Activated CD4-positive, alpha-beta memory T cell treated with anti-CD3 and anti-CD28 coated beads for 36 hours (primary cell): ENCODE measurements at places on chromosomes 16 and 17. TPM values are rescaled to one million over a fixed set of nuclear protein-coding genes. Genes with fewer than 3 reads are reported as not detected.

DNA sequence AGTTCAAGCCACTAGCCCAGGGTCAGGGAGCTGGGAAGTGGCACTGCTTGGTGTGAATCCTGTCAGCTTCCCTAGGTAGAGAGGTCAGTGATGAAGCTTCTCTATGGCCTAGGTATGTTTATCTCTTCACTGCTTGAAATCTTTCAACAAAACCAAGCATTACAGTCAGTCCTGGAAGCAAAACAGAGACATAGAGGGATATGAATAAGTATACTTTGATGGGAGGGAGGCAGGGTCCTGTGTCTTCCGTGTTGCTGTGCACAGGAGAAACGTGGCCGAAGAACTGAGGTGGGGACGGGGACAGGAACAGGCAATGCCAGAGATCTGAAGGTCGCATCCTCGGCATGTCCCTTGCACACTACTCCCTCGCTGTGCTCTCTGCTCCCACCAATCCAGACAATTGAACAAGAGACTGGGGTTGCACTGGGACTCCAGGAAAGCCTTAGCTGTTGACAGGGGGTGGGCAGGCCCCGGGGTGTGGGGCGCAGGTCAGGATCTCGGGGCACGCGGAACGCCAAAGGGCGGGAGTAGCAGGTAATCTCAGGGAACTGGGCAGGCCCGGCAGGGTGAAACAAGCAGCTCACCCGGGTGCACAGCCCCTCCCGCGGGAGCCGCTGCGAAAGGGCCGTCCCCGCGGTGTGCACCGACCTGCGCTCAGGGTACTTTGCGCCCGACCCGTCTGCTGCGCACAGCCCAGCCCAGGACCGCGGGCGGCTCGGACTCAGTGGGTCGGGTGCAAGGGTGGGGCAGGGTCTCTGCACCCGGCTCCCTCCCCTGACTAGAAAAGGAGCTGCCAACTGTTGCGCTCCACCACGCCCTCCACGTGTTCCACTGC, at the start of gene MT1H:
TSS of gene MT1H (plus strand) at position 810 of the 835 bp plus-strand sequence. CDS start 71 bp downstream, outside the sequence.
- H3K4me1 ChIP-seq, result peaks cover 17% of the 10 kb centered on the region
- no peak within 1 kb of the TSS for H3K4me3 ChIP-seq
- no peak within 1 kb of the TSS for H3K27ac ChIP-seq
- peaks cover 2% of the 10 kb centered on the region for H3K36me3 ChIP-seq
- peaks cover 45% of the 10 kb centered on the region for H3K27me3 ChIP-seq

GRCh38 chr16:2026461-2027023, at the start of gene NHERF2:
Gene NHERF2, plus strand, starts transcription at chr16:2026902. Its CDS starts 104 bp downstream, at chr16:2027006.
- DNase-seq, result no peak
- peaks cover 16% of the 10 kb centered on the region for H3K27me3 ChIP-seq
- H3K4me1 ChIP-seq, result peaks cover 13% of the 10 kb centered on the region
- no peak within 1 kb of the TSS for H3K27ac ChIP-seq
- peak within 1 kb of the TSS; percentile 42 for H3K4me3 ChIP-seq
- no peaks in the 10 kb centered on the region for H3K36me3 ChIP-seq

DNA sequence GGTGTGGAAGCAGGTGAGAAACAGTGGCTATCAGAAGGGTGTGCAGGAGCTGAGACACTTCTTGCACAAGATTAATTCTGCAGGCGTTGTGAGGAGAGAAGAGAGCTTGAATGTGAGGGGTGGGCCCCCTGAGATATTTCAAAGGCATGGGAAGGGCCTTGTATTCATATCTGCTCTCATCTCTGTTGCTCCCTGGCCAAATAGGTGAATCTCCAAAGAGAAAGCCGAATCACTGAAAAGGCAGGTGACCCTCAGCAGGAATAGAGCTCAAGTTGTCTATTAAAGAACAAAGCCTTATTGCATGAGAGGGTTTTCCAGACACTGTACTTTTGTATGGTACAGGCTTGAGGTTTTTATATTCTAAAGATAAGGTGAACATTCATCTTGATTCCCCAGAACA, 373.1 kb downstream of the TMEM114 start:
- DNase-seq, result no peak
- H3K36me3 ChIP-seq, result no peaks in the 10 kb centered on the region
- no peak overlapping the region for H3K27ac ChIP-seq
- no peaks in the 10 kb centered on the region for H3K4me1 ChIP-seq

- H3K4me3 ChIP-seq, result no peak overlapping the region
- no peaks in the 10 kb centered on the region for H3K36me3 ChIP-seq
- DNase-seq, result no peak
- H3K4me1 ChIP-seq, result no peaks in the 10 kb centered on the region
- H3K27ac ChIP-seq, result no peak overlapping the region
These were observed 214.9 kb upstream of the MON1B start for GRCh38 chr16:76976101-76976500.

DNA sequence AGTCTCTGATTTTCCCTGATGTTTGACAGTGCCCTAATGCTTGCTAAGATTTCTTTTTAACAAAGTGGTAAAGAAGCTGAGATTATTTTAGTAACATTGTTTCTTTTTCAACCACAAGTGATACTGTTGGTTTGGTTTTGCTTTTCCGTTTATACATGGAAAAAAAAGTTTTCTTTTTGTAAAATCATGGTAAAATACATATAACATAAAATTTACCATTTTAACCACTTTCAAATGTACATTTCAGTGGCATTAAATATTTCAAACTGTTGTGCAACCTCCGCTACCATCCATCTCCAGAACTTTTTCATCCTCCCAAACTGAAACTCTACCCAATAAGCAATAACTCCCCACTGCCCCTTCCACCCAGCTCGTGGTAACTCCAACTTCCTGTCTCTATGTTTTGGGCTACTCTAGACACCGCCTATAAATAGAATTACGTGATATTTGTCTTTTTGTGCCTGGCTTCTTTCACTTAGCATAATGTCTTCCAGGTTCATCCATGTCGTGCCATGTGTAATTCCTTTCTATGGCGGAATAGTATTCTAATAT, 4.6 kb downstream of the CIITA start:
- peaks cover 44% of the 10 kb centered on the region for H3K4me1 ChIP-seq
- H3K4me3 ChIP-seq, result no peak overlapping the region
- H3K27me3 ChIP-seq, result peaks cover 42% of the 10 kb centered on the region
- no peaks in the 10 kb centered on the region for H3K36me3 ChIP-seq
- DNase-seq, result no peak

- no peaks in the 10 kb centered on the region for H3K36me3 ChIP-seq
- H3K27me3 ChIP-seq, result no peaks in the 10 kb centered on the region
- no peak for DNase-seq
- H3K4me3 ChIP-seq, result no peak overlapping the region
- H3K4me1 ChIP-seq, result peaks cover 7% of the 10 kb centered on the region
These were observed 87.7 kb downstream of the ENGASE start for GRCh38 chr17:79162012-79162963.

DNA sequence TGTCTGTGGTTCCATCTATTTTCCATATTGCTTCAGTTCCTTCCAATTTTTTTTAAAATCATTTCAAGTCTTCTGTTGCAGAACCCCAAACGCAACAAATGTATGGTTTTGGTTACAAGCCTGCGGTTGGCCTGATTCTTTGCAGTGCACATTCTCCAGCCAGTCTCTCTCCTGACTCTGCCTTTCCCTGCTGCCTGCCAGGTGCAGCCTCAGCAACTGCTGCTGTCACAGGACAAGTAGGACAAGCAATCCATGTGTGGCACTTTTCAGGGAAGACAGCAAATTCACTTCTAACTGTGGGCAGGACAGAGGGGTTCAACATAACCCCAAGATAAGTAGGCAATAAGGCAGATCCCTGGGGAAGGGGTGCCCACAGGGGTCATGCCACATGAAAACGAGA, 24.2 kb downstream of the EMP2 start:
- H3K4me1 ChIP-seq, result peaks cover 8% of the 10 kb centered on the region
- H3K27me3 ChIP-seq, result peaks cover 19% of the 10 kb centered on the region
- no peaks in the 10 kb centered on the region for H3K36me3 ChIP-seq
- H3K4me3 ChIP-seq, result no peak overlapping the region

DNA sequence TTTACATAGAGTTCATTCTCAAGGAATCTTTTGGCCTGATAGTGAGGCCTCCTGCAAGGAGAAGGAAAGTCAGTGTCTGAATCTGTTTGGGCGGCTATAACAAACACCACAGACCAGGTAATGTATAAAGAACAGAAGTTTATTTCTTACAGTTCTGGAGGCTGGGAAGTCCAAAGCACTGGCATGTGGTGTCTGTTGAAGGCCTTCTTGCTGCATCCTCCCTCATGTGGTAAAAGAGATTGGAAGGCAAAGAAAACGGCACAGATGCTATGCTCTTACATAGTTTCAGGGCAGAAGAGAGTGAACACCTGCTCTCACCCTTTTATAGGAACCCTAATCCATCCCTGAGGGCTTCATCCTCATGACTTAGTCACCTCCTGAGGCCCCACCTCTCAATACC, 31.2 kb upstream of the DNAJA2 start:
- no peaks in the 10 kb centered on the region for H3K36me3 ChIP-seq
- no peak overlapping the region for H3K27ac ChIP-seq
- DNase-seq, result no peak
- no peaks in the 10 kb centered on the region for H3K4me1 ChIP-seq
- H3K27me3 ChIP-seq, result no peaks in the 10 kb centered on the region
- no peak overlapping the region for H3K4me3 ChIP-seq

DNA sequence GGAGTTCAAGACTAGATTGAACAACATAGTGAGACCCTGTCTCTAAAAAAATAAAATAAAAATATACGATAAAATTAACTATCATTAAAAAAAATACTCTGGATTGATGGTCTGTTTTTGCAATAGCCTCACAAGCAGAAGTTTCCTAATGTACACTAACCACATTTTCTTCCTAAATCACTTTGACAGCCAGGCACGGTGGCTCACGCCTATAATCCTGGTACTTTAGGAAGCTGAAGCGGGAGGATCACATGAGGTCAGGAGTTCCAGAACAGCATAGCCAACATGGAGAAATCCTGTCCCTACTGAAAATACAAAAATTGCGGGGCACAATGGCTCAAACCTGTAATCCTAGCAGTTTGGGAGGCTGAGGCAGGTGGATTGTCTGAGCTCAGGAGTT, 64.7 kb downstream of the HELZ start:
- H3K27ac ChIP-seq, result no peak overlapping the region
- no peak for DNase-seq
- no peaks in the 10 kb centered on the region for H3K27me3 ChIP-seq
- peaks cover 18% of the 10 kb centered on the region for H3K36me3 ChIP-seq

DNA sequence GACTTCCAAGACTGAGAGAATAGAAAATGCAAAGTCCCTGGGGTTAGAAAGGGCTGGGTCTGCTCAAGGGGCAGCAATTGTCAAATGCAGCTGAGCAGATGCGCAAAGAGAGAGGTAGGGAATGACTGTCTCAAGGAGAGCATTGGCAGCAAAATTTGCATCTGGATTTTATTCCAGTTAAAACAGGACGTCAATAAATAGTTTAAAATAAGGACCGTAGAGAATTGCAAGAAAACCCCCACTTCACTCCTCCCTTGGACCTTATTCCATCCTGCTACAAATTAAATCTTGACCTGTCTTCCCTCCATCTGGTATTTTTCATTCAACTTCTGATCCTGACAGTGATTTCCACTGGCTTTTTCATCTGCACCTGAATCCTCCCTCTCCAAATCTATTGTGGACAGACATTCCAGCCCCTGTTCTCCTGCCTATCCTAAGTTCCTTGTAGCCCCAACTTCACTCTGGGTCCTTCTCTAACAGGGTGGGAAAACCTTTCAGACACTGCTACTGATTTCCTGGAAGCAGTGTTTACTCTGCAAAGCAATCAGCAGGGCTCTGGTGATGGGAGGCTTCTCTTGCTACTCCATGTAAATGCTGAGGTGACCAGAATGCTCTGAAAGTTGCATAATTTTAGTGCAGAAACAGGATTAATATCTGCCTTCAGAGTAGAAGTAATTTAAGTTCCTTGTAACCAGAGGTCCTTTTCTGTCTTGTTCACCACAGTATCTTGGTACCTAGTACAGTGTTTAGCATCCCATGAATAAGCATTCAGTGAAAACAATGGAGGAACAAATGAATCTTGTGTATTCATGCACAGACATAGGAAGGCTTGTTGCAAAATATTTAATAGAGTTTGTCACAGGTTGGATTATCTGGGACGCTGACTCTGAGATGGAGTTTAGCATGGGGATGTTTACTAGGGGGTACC, 79.2 kb downstream of the CDH11 start:
- H3K27ac ChIP-seq, result no peak overlapping the region
- H3K4me1 ChIP-seq, result no peaks in the 10 kb centered on the region
- no peak for DNase-seq
- no peaks in the 10 kb centered on the region for H3K36me3 ChIP-seq
- H3K4me3 ChIP-seq, result no peak overlapping the region
- no peaks in the 10 kb centered on the region for H3K27me3 ChIP-seq

DNA sequence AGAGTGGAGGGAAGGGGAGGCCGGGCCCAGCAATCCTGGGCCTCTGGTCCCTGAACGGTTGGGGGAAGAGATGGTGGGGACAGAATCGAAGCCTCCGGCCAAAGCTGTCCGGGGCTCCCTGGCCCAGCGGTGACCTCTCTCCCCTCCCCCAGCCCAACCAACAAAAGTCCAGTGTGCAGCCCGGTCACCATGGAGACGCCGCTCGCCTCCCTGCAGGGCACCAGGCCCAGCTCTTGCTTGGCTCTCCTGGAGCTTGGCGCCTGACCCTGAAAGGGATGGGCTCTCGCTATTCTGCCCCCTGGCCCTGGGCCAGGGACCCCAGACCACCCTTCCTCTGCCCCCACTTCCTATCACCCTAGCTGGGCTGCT, 1.3 kb downstream of the METRN start:
- H3K27me3 ChIP-seq, result peaks cover 9% of the 10 kb centered on the region
- DNase-seq, result no peak

- no peak overlapping the region for H3K4me3 ChIP-seq
- H3K27me3 ChIP-seq, result no peaks in the 10 kb centered on the region
- peaks cover 9% of the 10 kb centered on the region for H3K4me1 ChIP-seq
These were observed 55.8 kb upstream of the ADCY9 start for GRCh38 chr16:4172070-4172469.

GRCh38 chr16:53528797-53529196, 25.8 kb upstream of the AKTIP start:
- H3K36me3 ChIP-seq, result no peaks in the 10 kb centered on the region
- H3K4me3 ChIP-seq, result no peak overlapping the region
- no peaks in the 10 kb centered on the region for H3K27me3 ChIP-seq
- DNase-seq, result no peak
- no peak overlapping the region for H3K27ac ChIP-seq
- H3K4me1 ChIP-seq, result no peaks in the 10 kb centered on the region

GRCh38 chr16:67364600-67365235, 28.6 kb downstream of the TPPP3 start:
- H3K4me3 ChIP-seq, result no peak overlapping the region
- H3K4me1 ChIP-seq, result peaks cover 7% of the 10 kb centered on the region
- H3K36me3 ChIP-seq, result no peaks in the 10 kb centered on the region
- no peak for DNase-seq

STAT5A gene
- total RNA-seq, result 215 TPM

C17orf67 gene
- total RNA-seq, result 3.9 TPM

TNFRSF17 gene
- total RNA-seq, result not detected

MYH13 gene
- total RNA-seq, result not detected

LRRC45 gene
- 16.3 TPM for total RNA-seq

KRTAP16-1 gene
- not detected for total RNA-seq

CLEC18B gene
- 0.34 TPM for total RNA-seq

GRB7 gene
- 1.2 TPM for total RNA-seq
